ENCODE measurements at places on chromosomes 1 and 21. TPM values are rescaled to one million over a fixed set of nuclear protein-coding genes. Genes with fewer than 3 reads are reported as not detected.

DNA sequence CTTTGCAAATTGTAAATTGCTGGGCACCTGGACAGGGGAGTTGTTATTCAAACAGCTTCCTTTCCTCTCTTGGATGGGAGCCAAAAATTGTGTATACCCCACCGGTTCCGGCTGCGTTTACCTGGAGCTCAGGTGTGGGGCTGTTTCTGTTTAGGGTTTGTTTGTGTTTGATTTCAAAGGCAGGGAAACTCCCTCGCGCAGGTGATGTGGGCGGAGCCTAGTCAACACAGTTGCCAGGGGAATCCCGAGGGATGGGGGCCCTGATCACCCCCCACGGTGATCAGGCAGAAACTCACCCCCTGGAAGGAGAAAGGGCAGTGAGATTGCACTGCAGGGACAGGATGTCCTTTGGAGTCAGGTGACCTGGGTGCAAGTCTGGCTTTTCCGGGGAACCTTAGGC is 28.3 kb downstream of the CDCP2 start:
- DNase-seq: no peak

DNA sequence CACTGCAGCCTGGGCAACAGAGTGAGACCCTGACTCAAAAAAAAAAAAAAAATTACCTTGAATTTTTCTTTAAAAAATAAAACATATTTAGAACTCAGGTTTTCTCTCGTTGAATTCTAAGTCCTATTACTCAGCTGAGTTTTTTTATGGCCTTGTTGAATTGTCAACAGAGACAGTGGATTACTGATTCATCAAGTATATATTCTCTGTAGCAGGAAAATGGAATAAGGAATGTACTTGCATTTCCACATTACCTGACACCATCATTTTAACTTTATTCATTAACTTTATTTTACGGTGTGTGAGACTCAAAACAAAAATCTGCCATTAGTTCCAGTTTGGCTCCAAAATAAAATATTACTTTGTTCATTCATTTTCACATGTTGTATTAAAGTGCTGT is 53.8 kb upstream of the APP start:
- no peak for DNase-seq

GRCh38 chr21:45573452-45574035 is 31.3 kb upstream of the SLC19A1 start:
- DNase-seq: no peak

GRCh38 chr1:61930116-61930645 is 187.9 kb downstream of the PATJ start:
- DNase-seq: no peak

DNA sequence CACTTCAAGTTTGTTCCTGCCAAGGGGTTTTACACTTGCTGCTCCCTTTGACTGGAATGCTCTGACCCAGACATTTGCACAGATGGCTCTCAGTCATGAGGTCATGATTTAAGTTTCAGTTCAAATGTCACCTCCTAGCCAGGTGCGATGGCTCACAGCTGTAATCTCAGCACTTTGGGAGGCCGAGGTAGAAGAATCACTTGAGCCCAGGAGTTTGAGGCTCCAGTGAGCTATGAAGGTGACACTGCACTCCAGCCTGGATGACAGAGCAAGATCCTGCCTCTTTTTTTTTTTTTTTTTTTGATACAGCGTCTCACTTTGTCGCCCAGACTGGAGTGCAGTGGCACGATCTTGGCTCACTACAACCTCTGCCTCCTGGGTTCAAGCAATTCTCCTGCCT is 4.5 kb upstream of the ZMYM4 start:
- no peak for DNase-seq

GRCh38 chr1:206951318-206952100 is 5.2 kb upstream of the PIGR start:
- no peak for DNase-seq

DNA sequence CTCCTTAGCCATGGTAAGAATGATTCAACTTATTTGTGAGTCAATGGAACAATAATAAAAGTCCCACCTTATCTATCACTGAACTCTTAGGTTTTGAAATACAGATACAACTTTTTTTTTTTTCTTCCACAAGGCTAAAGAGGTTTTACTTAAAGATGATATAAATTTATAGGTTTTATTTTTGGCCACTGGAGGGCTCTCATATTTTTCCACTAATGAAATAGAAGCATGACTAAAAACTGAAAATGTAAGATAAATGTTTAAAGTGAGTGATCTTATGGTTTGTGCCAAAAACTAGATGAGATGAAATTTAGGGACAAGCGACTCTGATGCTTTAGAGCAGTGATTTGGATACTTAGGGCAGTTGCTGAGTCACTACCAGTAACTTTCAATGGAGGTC is 499.0 kb downstream of the NUF2 start:
- no peak for DNase-seq

DNA sequence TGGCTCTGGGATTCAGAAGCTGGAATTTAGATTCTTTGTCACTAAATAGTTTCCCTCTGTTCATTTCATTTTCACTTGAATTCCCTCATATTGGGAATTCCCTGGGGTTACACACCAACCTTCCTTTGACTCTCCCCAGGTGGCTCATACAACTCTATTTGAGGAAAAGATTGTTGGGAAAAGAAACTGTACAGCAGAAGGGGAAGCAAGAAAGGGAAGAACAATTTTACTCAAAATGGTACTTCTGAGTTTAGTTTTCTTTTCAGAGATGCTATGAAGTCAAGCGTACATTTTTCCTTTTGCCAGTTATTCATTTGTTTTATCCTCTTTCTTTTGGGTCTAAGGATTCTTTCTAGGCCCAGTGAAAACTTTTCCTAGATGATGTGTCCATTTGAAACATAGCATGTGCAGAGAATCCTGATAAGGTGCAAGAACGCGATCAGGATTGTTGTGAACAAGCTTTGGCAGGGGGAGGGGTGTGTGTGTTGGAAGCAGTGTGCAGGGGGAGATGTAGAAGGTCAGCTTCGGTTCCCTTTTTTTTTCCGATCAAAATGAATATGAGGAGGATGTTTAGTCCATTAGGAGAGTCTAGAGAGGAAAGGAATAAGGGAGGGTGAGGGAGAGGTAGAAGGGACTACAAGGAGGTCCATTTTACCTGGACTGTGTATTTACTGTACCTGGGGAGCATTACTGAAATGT is 26.8 kb upstream of the CD1D start:
- DNase-seq: no peak

GRCh38 chr1:176444286-176444685 is 18.7 kb upstream of the PAPPA2 start:
- no peak for DNase-seq

DNA sequence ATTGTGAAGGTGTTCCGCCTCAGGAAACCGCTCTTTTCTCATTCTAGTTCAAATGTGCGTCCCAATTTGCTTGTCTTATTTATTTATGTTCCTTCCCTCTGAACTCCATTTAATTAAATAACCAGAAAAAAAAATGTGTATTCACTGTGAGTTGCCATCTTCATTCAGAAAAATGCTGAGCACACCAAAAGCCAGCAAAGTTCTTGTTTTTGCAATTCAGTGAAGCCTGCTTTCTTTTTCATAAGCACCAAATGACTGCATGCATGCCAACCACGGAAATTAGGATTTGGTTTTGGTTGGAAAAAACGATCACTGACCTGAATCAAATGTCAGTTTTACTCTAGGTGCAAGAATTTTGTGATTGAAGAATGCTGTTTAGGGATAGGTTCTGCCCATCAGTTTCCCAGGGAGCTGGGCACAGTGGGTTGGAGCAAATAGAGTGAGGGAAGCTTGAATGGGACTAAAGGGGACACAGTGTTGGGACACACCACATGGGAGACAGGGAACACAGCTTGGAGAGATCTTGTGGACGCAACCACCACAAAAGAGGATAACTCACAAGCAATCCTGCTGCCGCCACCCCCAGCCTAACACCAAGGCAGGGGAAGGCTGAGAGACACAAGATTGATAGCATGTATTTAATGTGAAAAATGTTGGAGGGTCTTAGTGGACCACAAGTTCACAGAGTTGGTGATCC is 183.4 kb upstream of the GALNT2 start:
- DNase-seq: no peak

GRCh38 chr1:22275626-22276395 is 132.9 kb upstream of the WNT4 start:
- DNase-seq: peak; percentile 29

GRCh38 chr21:42091899-42092508 is 20.9 kb downstream of the UMODL1 start:
- DNase-seq: no peak

- DNase-seq: no peak
These were observed 25.0 kb downstream of the GIPC2 start for GRCh38 chr1:78070758-78071157.

GRCh38 chr1:41533731-41534080 is 49.2 kb upstream of the EDN2 start:
- DNase-seq: no peak

GRCh38 chr1:159937054-159937750 is 8.2 kb downstream of the IGSF9 start:
- DNase-seq: no peak

DNA sequence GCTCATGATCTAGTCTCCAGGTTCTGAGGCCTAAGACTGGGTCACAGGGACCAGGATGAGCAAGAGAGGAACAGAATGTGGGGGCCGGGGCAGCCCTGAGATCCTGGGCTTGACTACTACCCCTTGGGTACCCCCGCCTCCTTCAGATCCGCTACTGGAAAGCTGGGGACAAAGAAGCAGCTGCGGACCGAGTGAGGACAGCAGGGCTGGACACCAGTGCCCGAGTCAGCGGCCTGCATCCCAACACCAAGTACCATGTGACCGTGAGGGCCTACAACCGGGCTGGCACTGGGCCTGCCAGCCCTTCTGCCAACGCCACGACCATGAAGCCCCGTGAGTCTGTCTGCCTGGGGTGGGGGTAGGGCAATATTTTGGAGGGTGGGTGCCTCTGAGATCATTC is 12.5 kb downstream of the TMEM81 start:
- peak; percentile 70 for DNase-seq

- no peak for DNase-seq
These were observed 6.2 kb downstream of the SLC2A1 start for GRCh38 chr1:42952303-42953001.

GRCh38 chr1:21818656-21819055 is 6.6 kb downstream of the LDLRAD2 start:
- no peak for DNase-seq

- no peak for DNase-seq
These were observed 67.0 kb downstream of the IVNS1ABP start for GRCh38 chr1:185250063-185250462.

- no peak for DNase-seq
These were observed 111.8 kb upstream of the USH2A start for GRCh38 chr1:216535059-216535458.

GRCh38 chr21:32119811-32120210 is 159.0 kb downstream of the MIS18A start:
- DNase-seq: no peak

DNA sequence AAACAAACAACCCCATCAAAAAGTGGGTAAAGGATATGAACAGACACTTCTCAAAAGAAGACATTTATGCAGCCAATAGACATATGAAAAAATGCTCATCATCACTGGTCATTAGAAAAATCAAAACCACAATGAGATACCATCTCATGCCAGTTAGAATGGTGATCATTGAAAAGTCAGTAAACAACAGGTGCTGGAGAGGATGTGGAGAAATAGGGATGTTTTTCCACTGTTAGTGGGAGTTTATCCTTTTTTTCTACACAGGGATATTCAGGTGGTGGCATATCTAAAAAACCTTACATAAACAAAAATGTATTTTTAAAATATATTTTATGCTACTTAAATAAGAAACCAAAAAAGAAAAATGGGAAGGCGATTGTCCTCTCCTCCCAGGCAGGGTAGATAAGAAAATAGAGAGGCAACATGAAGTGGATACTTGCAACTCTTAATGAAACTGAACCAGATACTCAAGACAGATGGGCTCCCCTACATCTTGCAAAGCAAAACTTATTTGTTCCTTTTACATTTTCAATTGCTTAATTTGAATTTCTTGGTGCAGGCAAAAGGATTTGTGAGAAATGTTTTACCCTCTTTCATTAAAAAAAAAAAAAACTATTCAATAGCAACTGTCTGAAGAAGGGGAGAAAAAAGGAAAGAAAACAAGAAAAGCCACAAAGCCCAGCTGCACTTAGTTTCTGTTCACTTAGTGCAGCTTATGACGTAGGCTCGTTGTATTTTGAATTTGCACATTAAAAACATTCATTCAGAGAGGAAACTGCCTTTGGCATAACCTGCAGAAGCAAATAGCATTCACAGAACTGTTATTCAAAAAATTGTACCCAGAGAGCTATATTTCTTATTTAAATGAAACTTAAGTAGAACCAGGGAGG is 36.9 kb upstream of the RGS1 start:
- DNase-seq: no peak

GRCh38 chr1:195717651-195718050 is 890.6 kb downstream of the KCNT2 start:
- peak; percentile 2 for DNase-seq

- no peak for DNase-seq
These were observed 19.9 kb upstream of the VAMP3 start for GRCh38 chr1:7751174-7751573.

GRCh38 chr1:20640183-20640597 is 6.9 kb downstream of the PINK1 start:
- peak; percentile 69 for DNase-seq

- no peak for DNase-seq
These were observed 8.1 kb downstream of the RGS8 start for GRCh38 chr1:182676274-182676673.

Gene AK5
- total RNA-seq: not detected

Gene TSPAN2
- total RNA-seq: not detected

Gene MAP1LC3C
- 0.17 TPM for total RNA-seq

Gene C4BPA
- total RNA-seq: not detected

Gene SLC6A9
- total RNA-seq: 0.55 TPM

Gene S100A16
- total RNA-seq: 81.9 TPM

Gene PTPN7
- not detected for total RNA-seq

Gene CR1
- total RNA-seq: not detected

Gene SYT6
- not detected for total RNA-seq

Gene TRIM45
- 6.0 TPM for total RNA-seq

Gene DNAJC6
- total RNA-seq: 1.4 TPM

Gene HMCN1
- total RNA-seq: 14.9 TPM

Gene SLAMF6
- not detected for total RNA-seq
